Hematopoietic multipotent progenitor cell (in vitro differentiated cells): ENCODE measurements at places on chromosomes 7 and 10.

GRCh38 chr7:136687693-136688322, 180.6 kb upstream of the CHRM2 start:
- peak; percentile 45 for DNase-seq

GRCh38 chr10:31963589-31963980, 35.0 kb upstream of the ARHGAP12 start:
- no peak for DNase-seq

DNA sequence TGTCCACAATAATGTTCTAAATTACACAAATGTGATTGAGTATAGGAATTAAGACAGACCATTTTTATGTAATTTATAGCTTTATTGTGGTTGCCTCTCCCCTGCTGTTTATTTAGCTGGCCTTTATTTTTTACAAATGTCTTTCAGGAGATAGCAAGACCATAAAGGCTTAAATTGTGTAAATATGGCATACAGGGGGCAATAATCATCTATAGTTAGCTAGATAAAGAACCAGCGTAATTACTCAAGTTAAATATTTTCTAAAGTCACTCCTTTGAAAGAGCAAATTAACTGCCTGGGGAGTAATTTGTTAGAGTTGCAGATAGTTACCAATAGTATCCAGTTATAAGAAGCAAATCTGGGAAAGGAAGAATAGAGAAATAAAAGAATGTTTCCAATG, at the start of gene MALRD1:
MALRD1 (plus strand) TSS at position 313 of the 400 bp plus-strand sequence. CDS start 138 bp downstream, outside the sequence.
- DNase-seq = no peak

- DNase-seq = no peak
These were observed 214.2 kb downstream of the ZNF248 start for GRCh38 chr10:37643187-37643586.

DNA sequence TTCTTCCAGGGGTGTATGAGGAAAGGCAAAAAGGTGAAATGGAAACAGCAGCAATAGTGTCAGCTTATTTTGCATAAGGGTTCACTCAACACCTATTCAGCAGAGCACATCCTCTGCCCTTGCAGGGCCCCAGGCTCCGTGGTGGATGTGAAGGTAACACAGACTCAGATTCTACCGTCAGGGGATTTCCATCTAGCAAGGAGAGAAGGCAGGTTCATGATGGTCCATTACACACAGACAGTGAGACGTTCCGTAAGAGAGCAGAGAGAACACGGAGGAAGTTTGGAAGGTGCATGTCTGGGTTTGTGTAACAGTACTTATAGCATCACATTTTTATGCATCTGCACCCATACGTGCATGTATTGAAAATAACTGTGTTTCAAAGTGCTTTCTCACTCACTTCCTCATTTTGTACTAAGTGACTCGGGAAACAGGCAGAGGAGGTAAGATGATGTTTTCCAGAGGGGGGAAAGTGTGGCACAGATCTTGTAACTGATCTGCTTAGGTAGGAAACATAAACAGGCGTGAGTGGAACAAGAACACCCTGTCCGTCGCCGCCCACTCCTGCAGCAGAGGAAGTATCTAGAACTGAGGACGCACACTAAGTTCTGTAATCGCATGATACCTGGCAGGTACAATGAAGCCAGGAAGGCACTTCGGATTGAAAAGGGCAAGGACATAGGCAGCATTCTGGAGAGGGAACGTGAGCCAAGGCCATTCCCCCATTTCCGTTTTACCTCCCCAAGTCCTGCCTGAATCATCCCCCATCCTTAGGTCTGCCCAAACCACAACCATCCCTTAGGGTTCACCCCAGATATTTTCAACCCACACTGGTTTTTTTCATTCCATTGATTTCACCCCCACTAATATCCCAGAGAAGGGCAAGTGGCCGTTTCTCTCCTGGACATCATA, 1.0 kb upstream of the ENO4 start:
- DNase-seq = peak; percentile 62

- DNase-seq = no peak
These were observed 30.7 kb upstream of the ABLIM1 start for GRCh38 chr10:114688786-114689185.

- DNase-seq = no peak
These were observed 166.3 kb downstream of the TNS3 start for GRCh38 chr7:47415318-47416212.

DNA sequence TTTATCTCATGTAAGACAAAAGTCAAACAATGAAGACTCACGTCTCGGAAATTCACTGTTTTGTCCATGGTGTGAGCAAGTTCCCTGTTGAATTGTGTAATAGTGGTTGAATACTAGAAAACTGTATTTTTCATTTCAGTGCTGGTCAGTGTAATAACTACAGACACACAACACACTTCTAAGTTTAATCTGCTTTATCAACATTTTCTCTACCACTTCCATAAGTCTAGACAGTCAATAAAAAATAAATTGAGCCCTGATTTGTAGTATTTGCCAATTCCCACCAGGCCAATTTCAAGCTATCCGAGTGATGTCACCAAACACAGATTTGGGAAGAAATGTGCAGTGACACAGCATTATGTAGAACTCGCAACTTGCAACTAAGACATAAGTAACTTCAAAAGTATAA, 81.9 kb downstream of the GPR141 start:
- DNase-seq = no peak

DNA sequence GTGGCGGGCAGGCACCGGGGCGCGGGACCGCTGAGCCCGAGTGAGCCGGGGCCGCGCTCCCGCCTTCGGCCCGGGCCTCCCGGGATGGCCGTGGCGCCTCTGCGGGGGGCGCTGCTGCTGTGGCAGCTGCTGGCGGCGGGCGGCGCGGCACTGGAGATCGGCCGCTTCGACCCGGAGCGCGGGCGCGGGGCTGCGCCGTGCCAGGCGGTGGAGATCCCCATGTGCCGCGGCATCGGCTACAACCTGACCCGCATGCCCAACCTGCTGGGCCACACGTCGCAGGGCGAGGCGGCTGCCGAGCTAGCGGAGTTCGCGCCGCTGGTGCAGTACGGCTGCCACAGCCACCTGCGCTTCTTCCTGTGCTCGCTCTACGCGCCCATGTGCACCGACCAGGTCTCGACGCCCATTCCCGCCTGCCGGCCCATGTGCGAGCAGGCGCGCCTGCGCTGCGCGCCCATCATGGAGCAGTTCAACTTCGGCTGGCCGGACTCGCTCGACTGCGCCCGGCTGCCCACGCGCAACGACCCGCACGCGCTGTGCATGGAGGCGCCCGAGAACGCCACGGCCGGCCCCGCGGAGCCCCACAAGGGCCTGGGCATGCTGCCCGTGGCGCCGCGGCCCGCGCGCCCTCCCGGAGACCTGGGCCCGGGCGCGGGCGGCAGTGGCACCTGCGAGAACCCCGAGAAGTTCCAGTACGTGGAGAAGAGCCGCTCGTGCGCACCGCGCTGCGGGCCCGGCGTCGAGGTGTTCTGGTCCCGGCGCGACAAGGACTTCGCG, 534 bp downstream of the FZD9 start:
- DNase-seq = no peak

DNA sequence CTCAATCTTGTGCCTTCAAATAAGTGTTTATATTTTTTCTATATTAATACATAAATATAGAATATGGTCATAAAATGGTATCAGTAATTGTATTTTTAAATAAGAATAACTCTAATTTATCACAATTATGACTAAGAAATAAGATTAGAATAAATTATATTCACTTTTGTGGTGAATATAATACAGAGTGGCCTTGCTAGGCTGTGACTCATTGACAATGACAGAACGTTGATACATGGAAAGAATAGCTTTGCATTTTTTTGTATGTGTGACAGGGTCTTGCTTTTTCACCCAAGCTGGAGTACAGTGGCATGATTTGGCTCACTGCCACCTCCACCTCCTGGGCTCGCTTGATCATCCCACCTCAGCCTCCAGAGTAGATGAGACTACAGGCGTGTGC, 47.8 kb upstream of the PCLO start:
- DNase-seq = no peak

- no peak for DNase-seq
These were observed 118.1 kb downstream of the SEMA3D start for GRCh38 chr7:85068799-85069198.

GRCh38 chr7:49324707-49325106, 400.4 kb downstream of the CDC14C start:
- no peak for DNase-seq

DNA sequence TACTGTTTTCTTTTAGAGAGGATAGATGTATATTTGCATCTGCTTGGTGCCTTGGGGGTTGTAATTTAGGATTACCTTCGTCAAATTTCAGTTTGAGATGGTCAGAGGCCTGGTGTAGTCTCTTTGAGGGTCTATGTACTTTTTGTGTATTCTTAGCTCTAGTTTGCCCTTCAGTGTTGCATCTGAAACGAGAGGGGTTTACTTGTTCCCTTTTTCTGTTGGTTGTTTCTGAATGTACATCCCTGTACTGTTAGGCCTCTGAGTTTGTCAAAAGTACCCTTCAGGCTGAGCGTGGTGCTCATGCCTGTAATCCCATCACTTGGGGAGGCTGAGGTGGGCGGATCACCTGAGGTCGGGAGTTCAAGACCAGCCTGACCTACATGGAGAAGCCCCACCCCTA, 60.0 kb downstream of the MLLT10 start:
- DNase-seq = no peak

DNA sequence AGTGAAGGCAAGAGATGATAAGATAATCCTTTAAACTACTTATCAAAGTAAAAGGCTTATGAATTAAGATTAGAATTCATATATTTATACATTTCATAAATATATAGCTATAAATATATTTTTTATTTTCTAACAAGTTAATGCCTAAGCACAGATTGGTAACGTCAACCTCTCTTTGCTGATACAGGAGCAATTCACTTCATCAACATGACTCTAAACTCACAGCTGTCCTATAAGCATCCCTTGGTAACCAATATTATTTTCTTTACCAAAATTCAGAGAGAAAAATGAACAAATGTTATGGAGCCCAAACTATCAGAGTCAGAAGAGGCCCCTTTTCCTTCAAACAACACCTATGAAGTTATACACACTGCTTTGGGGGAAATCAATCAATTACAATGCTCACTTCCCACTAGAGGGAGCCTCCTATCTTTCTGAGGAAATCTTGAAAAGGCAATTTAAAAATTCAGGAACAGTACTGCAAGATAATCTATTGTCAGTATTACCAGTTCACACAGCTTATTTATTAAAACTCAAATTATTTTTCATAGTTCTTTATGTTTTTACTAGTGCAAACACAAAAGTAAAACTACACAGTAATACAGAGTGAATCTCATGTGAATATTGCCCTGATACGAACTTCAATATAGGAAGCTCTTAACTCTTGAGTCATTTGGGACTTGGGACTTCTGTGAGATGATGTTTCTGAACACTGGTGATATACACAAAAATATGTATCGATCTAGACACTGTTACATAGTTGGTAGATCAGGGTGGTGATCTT, 51.0 kb upstream of the NOBOX start:
- DNase-seq = no peak

DNA sequence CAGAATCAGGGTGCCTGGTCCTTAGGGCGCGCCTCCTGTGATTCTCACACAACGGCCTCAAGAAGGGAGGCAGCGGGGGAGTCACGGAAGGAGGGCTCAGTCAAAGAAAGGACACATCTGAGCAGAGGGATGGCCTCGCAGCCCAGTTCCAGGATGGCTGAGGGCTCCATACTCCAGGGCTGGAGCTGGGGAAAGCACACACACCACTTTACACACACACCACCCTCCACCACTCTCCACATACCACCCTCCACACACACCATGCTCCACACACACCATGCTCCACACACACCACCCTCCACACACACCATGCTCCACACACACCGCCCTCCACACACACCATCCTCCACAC, 22.2 kb downstream of the PRKAG2 start:
- no peak for DNase-seq

- no peak for DNase-seq
These were observed 15.2 kb downstream of the ATXN7L1 start for GRCh38 chr7:105861224-105861623.

- no peak for DNase-seq
These were observed 62.1 kb downstream of the ZWINT start for GRCh38 chr10:56298941-56299340.

DNA sequence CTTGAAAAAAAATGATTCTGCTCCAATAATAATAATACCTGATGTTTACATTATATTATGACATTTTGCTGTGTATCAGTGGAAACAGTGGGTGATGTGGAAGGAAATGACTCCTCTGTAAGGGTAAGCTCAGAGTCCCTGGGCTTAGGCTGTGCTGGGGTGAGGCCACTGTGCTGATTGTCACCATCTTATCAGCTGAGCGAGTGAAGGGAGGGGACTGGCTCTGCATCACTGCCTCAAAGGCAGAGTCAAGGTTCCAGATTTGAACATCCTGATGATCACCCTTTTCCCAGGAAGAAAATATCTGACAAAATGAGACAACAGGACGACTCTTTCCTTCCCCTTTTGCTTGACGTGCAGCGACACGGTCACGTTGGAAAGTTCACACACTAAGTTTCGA, 24.0 kb upstream of the HABP2 start:
- no peak for DNase-seq
